ENCODE measurements at places on chromosomes 7 and 10.

DNA sequence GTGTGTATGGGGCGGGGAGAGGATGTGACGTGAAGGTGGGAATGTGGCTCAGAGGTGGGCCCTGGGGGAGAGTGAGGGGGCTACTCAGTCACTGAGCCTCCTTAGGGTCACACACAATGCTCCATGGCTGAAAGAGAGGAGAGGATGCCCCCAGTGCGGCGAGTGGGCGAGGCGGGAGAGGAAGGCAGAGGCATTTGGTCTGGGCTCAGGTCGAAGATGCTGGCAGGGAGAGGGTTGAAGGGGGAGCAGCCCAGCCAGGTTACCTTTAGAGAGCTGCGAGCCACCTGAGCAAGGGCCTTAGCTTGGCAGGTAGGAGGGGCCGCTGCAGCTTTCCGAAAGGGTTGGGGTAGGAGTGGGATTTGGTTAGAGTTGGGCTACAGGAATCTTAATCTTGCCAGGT, 4.7 kb upstream of the LOXL4 start:
- DNase-seq: no peak

DNA sequence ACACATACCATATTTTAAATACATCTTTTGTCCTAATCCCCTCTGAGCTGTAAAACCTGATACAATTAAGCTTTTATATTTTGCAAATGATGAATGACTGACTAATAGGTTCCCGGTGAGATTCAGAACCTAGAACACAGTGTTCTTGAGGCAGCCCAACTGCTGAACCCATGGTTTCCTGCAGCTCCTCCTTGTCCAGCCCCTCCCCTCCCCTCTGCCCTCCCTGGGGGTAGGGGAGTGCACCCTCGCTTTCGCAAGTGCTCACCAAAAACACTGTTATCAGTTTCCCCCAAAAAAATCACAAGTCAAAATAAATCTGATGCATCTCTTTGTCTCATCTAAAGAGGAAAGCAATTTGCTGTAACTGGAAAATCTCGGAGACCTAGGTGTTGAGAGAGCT, 602.8 kb downstream of the KCNMA1 start:
- DNase-seq: no peak

GRCh38 chr7:71430246-71430645, 298.3 kb downstream of the GALNT17 start:
- DNase-seq: no peak

- no peak for DNase-seq
These were observed 227.1 kb downstream of the FANK1 start for GRCh38 chr10:126123466-126123865.

DNA sequence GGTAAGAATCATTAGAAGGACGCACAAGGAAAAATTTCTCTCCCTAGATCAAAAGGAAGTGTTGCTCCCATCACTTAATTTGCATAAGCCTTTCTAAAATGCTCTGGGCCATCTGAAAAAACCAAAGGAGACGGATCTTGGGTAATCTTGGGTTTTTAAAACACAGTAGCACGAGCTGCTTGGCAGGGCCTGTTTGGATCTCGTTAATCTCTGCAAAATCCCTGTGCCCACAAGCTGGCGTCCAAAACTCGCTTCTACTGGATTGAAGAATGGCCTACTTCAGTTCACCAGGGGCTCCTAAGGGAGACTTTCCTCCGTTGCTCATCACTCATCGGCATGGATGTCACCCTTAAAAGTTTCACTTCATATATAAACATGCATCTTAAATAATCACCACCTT, 128.6 kb downstream of the RNF216 start:
- DNase-seq: no peak

DNA sequence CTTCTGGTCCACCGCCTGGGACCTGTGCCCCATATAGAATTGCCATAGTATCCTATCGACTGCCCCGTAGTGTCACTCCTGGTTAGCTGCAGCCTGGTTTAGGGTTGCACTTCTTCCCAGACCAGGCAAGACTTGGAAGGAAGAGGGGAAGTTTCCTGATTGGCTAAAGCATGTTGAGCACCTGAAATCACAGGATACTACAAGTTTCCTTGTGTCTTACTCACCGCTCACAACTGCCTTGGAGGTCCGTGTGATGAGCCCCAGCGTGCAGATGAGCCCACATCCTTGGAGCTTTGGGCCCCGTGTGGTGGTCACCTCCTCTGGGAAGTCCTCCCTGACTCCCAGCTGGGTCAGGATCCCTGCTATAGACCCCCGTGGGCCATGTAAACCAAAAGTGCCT, 73.9 kb upstream of the GTF2I start:
- DNase-seq: no peak

DNA sequence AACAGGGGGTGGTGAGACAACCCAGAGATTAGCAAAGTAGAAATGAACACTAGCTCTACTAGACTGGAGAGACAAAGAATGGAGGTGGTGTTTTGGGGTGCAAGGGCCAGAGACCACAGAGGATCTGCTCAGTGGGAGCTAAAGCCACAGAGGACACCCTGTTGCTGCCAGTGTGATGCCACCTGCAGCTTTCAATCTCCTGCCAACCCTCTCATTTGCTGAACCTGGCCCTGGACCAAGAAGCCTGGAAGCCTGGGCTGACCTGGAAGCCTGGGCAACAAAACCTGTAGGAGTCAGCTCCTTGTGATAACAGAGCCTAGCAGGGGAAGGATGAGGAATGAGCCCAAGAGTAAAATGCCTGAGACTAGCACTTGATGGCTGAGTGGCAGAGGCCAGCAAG, 81.1 kb upstream of the ADO start:
- DNase-seq: no peak

DNA sequence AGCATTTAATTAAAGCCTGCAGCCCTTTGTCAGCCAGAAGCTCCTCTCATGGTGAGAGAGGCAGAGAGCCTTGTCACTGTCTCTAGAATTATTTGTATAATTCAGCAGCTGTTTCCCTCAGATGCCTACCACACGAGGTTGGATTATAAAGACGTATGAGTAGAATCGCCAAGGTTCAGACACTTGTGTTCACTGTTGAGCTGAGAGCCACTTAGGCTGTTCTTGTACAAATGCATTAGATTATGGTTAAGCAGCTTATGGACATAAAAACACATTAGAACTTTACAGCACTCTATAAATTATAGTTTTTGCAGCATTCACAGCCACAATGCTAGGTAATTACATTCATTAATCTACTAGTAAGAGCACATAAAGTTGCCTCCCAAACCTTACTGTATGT, 282.6 kb downstream of the AUTS2 start:
- DNase-seq: no peak

GRCh38 chr7:98949336-98950044, 71.2 kb downstream of the TRRAP start:
- no peak for DNase-seq

GRCh38 chr7:74655768-74656440, 1.6 kb upstream of the GTF2I start:
- no peak for DNase-seq

- DNase-seq: no peak
These were observed 32.9 kb upstream of the UTF1 start for GRCh38 chr10:133196936-133197758.

GRCh38 chr7:67267914-67268313, 271.3 kb downstream of the TYW1 start:
- no peak for DNase-seq

DNA sequence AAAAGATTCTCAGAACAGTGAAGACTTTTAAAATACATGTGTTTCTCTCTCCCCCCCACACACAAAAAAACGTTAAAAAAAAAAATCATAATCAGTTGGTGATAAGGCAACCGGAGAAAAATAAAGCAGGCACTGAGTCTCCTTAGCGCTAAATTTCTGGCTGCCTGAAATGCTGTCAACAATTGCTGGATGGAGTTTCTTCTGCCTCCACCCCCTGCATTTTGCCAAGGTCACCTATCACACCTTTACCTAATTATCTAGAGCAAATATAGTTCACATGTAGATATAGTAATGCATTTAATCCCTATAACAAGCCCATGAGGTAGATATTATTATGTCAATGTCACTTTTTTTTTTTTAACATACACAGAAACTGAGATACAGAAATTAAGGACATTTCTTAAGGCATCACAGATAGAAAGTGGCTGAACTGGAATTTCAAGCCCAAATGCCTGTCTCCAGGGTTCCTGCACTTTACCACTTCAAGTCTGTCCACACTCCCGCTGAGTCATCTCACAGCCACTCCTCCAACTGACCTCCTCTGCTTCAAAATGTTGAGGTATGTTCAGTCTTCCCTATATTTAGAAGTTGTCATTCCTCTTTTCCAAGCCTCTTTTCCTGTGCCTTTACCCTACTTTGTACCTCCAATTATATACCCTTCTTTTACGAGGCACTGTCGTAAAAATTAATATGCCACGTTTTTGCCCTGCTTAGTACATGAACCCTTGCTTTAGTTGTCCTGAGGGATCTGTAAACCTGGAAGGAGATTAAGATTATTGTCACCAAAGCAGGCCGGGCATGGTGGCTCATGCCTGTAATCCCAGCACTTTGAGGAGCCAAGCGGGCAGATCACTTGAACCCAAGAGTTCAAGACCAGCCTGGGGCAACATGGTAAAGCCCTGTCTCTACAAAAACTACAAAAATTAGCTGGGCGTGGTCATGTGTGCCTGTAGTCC, 72.8 kb upstream of the MPP7 start:
- no peak for DNase-seq

DNA sequence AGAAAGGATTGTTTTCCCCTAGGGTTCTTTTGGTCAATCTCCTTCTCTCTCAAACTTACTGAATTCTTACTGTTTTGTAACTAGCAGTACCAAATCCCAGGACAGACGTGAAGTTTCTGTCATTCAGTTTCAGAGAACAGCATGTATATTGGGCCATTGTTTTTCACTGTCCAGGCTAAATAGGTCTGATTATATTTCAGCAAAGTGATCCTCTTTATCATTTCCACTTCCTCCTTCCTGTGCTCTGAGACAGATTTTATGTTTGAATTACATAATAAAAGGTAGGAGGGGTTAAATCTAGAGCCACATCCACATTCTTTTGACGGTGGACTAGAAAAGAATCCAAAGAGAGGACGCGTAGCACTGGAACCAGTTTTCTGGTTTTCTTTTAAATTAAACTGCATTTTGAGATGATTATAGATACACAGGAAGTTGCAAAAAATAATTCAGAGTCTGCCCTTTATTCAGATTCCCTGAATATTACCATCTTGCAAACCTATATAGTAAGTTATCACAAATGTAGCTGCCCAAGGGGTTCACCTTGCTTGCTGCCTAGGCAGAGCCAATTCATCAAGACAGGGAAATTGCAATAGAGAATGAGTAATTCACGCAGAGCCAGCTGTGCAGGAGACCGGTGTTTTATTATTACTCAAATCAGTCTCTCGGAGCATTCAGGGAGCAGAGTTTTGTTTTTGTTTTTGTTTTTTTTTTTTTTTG, 40.1 kb downstream of the AKR1E2 start:
- DNase-seq: no peak

DNA sequence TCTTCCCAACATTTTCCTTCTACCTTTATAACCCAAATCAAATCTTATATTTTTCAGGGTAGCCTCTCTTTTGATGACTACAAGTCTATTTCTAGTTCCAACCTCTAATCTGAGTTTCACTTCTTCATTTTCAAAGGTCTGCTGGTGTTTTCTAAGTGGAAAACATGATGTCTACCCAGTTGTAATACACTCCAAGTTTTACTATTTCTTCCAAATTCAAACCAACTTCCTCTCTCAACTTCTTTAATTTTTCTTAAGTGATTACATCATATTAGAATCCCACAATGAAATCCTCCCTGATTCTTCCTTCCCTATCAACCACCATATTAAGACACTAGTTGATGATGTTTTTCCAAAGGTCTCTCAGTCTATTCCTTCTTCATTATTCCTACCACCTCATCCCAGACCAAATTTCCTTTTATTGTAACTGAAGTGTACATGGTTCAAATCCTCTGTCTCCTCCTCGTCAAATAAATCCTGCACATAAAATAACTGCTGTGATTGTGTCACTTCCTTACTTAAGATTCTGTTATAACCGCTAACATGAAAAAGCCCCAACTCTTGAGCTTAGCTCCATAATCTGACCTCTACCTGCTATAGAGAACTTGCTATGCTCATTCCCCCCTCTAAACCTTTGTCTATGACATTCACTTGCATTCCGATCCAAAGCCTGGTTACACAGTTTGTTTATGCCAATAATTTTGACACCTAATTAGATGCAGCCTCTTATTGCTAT, 12.7 kb downstream of the TAS2R38 start:
- no peak for DNase-seq

- no peak for DNase-seq
These were observed 1.3 kb downstream of the CASP2 start for GRCh38 chr7:143289421-143289820.

DNA sequence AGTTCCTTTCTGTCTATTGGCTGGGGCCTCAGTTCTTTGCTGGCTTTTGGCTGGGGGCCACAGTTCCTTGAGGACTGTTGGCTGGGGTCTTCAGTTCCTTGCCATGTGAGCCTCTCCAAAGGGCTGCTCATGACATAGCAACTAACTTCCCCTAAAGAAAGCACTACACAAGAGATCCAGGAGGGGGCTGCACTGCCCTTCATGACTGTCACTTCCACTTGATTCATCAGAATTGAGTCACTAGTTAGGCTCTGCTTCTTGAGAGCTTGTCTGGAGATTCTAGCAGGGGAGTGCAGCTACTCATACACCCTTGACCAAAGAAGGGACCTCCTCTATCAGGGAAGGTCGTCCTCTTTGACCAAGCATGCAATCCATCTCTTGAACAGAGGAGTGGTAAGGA, 38.0 kb upstream of the MKX start:
- no peak for DNase-seq

DNA sequence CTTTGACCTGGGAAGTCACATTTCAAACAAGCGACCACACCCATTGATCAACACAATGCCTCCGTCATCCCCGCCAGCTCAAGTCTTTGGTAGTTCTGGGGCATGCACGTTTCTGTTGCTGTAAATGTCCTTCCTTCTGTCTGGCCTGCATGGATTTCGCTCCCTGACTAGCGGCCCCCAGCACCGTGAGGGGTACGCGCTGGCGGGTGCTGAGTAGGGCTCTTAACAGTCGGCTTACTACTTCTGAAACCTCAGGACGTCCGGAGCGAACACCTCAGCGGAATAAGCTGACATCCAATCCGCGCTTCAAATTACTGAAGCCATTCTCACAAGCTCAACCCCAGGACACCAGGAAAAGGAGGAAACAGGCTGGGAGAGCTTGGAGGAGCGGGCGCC, 505 bp downstream of the NUDCD3 start:
- DNase-seq: no peak

Measured in stimulated activated CD4-positive, alpha-beta T cell treated with anti-CD3 and anti-CD28 coated beads, Interleukin-1b, Interleukin-23, amount 100 ng/mL, for 4 hours (primary cell).